ENCODE measurements at places on chromosomes 12 and 14.

DNA sequence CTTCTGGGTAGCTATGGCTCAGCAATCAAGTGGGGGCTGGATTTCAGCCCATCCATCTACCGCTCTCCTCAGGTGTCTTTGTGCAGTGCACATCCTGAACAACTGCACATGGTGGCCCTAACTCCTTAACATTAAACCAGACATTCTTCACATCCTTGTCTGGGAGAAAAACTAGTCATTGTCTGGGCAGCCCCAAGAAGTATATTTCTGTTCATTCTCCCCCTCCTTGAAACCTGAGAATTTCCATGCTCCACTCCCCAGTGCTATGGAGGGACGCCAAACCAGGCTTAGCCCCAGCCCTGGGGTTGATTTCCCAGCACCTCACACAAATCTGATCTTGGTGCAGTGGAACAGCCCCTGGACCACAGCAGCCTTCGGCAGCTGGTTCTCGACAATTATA, 13.4 kb downstream of the MYL2 start:
- DNase-seq = no peak

- no peak for DNase-seq
Observed at GRCh38 chr12:69332815-69333358, 15.3 kb upstream of the LYZ start.

- no peak for DNase-seq
Observed at GRCh38 chr12:19895246-19896020, 456.1 kb downstream of the AEBP2 start.

GRCh38 chr14:28652782-28653181, 113.8 kb upstream of the FOXG1 start:
- no peak for DNase-seq

DNA sequence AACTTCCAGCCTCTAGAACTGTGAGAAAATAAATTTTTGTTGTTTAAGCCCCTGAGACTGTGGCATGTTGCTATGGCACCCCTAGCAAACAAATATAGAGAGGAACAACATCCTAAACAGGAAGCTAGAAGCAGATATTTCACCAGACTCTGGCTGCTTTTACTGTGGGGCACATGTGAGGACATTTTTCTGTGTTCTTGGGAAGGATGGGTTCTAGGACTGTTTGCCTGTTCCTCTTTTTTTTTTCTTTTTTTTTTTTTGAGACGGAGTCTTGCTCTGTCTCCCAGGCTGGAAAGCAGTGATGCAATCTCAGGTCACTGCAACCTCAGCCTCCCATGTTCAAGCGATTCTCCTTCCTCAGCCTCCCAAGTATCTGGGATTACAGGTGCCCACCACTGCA, 4.2 kb upstream of the HRK start:
- no peak for DNase-seq

GRCh38 chr12:92503029-92503931, 199.5 kb upstream of the PLEKHG7 start:
- DNase-seq = peak; percentile 87

DNA sequence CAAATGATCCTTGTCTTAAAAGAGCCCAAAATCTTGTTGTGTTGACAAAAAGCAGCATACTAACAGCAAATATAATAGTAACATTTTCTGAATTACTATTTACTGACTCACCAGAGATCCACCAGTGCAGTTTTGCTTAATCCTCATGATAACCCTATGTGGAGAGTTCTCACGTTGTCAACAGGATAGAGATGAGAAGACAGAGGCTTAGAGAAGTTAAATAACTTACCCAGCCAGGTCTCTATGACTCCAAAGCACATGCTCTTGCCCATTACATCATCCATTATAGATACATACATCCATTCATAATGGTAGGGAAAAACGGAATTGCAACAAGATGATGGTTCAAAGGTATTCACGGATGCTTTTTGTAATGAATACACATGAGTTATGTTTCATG, 111.9 kb downstream of the PAX9 start:
- DNase-seq = no peak

DNA sequence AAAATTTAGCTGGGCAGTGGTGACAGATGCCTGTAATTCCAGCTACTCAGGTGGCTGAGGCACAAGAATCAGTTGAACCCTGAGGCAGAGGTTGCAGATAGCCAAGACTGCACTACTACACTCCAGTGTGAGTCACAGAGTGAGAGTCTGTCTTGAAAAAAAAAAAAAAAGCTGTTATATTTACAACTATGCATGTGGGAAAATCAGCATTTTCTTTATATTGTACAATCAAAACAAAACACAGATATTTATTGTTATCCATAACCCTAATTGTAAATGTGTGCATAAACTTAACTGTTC, 12.5 kb downstream of the C1R start:
- no peak for DNase-seq

GRCh38 chr12:107328442-107329133, 235.2 kb upstream of the CRY1 start:
- no peak for DNase-seq

GRCh38 chr14:80024417-80024816, 186.9 kb downstream of the DIO2 start:
- DNase-seq = no peak

DNA sequence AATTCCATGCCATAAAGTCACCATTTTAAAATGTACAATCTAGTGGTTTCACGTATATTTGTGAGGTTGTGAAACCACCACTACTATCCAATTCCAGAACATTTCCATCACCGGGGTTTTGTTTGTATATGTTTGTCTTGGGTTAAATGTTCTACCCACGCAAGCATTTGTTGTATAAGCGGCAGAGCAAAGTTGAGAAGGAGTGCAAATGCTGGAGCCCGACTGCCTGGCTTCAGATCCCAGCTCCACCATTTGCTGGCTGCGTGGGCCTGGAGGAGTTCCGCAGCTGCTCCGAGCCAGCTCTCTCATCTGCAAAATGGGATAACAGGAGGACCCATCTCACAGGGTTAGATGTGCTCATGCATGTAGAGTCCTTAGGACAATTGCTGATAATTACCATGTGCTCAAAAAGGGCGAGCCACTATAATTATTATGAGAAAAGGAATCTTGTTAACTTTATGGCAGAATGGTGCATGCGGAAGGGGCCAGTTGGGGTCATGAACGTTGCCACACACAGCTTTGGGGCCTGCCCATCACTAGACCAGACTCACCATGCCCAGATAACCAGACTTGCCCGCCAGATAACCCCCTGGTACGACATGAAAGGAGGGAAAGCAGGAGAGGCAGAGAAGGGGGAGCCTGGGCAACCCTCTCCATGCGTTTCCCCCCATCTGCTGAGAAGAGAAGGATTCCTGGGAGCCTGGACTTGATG, 6.4 kb downstream of the ACTN1 start:
- no peak for DNase-seq

DNA sequence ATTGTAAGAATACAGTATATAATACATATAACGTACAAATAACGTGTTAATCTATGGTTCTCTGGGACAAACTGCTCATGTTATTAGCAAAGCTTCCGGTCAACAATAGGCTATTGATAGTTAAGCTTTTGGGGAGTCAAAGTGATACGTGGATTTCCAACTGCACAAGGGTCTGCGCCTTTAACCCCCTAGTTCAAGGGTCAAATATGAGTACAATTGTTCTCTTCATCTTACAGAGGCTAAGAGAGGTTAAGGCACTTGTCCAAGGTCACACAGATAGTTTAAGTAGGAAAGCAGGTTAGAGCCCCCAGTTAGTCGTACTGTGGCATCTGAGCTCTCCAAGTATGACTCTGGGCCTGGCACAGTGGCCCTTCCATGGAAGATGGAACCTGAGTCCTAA, 204.3 kb upstream of the KRR1 start:
- no peak for DNase-seq

GRCh38 chr12:6996040-6996441, 22.2 kb downstream of the LPCAT3 start:
- DNase-seq = no peak

Data from activated CD4-positive, alpha-beta T cell treated with anti-CD3 and anti-CD28 coated beads, Interleukin-2, Interleukin-4, amounts not matched to agents 100 ng/mL and 50 ng/mL, durations not matched to agents 16 hours and 8 hours (primary cell).